ENCODE measurements at places on chromosomes 7 and 10.

GRCh38 chr7:98234429-98235147, 17.4 kb downstream of the TECPR1 start:
- no peak for DNase-seq

- no peak for DNase-seq
These were observed 46.9 kb downstream of the VWA2 start for GRCh38 chr10:114285961-114286441.

DNA sequence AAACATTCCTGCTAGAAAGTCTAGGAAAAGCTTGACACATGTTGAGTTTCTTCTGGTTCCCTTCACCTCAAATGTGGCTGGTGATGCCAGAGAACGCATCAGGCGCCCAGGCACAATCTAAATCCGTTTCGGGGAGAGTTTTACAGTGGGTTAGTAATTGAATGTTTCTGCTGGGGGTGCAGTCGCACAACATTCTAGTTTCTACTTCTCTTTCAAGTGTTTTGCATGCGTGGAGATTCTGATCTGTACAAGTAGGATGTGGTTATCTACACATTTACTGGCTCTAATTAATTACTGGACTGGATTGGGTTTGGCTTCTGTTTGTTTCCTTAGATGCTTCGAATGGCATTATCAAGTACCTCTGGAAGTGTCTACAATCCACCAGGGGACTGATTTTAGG, 173.8 kb downstream of the TMEM26 start:
- DNase-seq: no peak

DNA sequence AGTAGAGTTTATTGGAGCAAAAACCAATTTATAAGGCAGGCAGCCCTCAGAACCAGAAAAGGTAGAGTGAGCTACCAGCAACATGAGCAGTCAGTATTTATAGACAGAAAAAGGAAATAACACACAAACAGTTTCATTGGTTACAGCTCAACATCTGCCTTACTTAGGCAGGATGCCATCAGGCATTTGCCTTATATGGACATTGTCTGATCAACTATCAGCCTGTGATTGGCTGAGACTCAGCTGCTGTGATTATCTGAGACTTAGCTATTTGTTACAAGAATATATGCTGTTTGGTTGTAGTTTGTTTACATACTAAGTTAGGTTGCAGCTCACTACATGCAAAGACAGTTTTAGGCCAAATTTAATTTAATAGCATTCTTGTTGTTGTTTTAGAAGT, 60.4 kb upstream of the CDK1 start:
- no peak for DNase-seq

DNA sequence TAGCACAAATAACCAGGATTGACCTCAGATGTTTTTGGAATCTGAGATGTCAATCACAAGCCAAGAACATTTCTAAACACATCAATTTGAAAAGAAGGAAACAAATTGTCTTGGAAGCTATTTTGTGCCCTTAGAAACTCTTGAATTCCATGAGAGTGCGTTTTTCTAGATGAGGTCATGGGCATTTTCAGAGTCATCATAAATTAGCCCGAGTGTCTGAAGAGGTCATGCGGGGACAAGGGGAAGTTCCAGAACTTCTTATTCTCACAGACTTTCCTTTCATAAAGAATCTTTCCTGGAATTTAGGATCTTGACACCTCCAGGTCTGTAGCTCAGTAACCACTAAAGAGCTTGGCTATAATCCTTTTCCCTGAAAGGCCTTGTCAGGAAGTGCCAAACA, 28.2 kb downstream of the IL2RA start:
- DNase-seq: peak; percentile 48

DNA sequence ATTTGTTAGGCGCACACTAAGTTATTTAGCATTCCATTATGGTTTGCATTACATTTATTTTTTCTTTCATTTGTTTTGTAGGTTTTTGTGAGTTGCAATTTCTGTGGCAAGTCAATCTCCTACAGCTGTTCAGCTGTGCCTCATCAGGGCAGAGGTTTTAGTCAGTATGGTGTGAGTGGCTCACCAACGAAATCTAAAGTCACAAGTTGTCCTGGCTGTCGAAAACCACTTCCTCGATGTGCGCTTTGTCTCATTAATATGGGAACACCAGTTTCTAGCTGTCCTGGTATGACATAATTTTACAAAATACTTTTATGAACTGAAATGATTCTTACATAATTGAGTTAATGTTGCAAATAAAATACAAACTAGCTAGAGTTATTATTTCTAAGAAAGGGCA, 29.5 kb downstream of the MIOS start:
- DNase-seq: no peak

DNA sequence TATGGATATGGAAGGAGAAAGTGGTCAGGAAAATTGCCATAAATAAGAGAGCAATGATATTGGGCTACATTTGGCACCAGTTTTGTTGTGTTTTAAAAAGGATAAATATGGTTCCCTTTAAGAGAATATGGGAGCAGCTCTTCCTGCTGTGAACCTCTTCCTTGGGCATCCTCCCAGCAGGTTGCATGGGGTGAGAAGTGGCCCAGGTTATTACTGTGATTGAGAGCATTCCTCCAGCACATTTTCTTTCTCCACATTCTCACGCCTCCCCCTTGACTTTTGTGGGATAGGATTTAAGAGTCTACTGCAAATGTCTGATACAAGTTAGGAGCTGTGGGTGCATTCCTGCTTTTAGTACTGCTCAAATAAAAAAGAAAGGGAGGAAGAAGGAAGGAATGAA, 214.8 kb downstream of the POU6F2 start:
- DNase-seq: no peak
